CD4-positive, alpha-beta T cell treated with Interleukin-15 for 1 hour (primary cell): ENCODE measurements at places on chromosomes 12 and 14.
A peak's percentile ranks its signal among the peaks of the same experiment; 100 is the strongest.

GRCh38 chr12:108302016-108302402 lies 37.1 kb downstream of the CMKLR1 start:
- DNase-seq, result no peak

GRCh38 chr12:10537721-10538120 lies 32.0 kb downstream of the EIF2S3B start:
- no peak for DNase-seq

DNA sequence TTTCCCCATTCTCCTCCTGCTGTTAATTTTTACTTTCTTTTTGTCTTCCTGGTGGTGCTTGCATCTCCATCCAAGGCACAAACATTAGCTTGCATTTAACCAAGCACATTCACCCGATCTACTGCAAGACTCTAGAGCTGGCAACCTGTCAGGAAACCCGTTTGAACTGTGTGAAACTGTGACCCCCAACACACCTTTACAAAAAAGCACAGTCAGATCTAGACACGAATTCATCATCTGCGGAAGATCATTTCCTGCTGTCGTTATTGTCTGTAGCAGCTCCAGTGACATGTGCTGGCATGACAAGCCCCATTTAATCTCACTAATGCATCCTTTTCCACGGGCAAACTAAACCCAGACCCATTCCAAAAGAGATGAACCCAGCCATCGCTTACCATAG lies 340.5 kb downstream of the VRK1 start:
- DNase-seq, result no peak

DNA sequence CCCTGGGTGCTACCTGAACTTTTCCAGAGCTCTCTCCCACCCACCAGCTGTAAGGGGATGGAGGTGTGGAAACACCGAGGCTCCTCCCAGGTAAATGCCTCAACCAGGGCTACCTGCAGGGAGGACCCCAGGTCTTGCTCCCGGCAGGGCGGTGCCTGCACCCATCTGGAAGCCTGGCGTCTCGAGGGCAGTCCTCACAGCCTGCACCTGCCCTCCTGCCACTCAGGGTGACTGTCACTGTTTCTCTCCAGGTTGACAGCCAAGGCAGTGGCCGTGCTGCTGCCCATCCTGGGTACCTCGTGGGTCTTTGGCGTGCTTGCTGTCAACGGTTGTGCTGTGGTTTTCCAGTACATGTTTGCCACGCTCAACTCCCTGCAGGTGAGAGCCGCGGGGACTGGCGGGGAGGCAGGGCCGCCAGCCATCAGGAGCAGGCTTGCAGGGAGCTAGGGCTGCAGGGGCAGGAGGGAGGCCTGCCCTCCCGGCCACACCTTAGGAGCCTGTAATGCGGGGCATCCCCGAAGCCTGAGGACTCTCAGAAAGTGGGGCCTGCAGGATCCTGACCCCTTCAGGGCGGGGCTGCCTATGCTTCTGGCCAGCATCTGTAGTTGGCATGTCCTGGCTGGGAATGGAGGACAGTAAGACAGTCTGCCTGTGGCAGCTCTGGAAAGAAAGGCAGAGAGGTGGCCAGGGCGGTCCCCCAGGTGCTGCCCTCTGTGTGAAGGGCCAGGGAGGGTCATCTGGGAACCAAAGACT lies 182.3 kb downstream of the ADGRD1 start:
- no peak for DNase-seq

DNA sequence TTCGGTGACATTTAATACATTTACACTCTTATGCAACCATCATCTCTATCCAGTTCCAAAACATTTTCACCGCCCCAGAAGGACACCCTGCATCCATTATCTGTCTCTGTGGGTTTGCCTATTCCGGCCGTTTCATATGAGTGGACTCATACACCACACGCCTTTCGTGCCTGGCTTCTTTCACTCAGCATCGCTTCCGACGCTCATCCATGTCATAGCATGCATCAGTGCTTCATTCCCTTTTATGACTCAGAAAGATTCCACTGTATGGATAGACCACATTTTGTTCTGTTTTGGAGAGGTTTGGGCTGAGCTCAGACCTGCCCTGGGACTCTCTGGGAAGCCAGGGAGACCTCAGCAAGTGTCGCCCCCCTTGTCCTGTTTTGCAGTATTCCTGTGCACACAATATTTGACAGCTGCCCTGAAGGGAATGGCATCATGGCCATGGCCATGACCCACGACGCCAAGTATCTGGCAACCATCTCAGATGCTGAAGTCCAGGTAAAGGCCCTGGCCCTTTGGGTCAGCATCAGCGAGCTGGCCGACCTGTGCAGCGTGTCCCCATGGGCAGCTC lies 23.8 kb downstream of the CFAP251 start:
- DNase-seq, result no peak

- no peak for DNase-seq
These were observed 15.4 kb upstream of the FAR2 start for GRCh38 chr12:29133680-29134079.

GRCh38 chr14:22768947-22769346 lies 2.5 kb downstream of the OXA1L start:
- no peak for DNase-seq

- DNase-seq, result no peak
These were observed 101.2 kb downstream of the PEBP1 start for GRCh38 chr12:118237052-118237665.

DNA sequence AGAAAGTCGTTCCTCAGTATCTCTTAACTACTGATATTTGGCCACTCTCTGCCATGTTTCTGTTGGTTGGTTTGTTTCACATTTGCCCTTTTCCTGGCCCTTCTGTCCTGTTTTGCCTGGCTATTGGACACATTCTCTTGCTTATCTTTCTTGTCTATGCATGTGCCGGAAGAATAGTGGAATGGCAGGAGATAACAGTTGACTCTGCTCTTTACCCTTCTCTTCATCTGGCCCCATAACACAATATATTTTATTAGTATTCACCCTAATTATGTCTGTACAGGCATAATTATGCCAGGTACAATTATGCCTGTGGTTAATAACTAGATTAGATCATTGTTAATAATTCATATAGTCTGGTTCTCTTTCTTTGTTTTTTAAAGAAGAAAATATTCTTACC lies 243.5 kb upstream of the LMO3 start:
- no peak for DNase-seq

- DNase-seq, result no peak
These were observed 196.0 kb downstream of the GALC start for GRCh38 chr14:87797001-87797400.

- DNase-seq, result no peak
These were observed 48.3 kb downstream of the ABCD2 start for GRCh38 chr12:39571351-39571750.

- no peak for DNase-seq
These were observed 30.9 kb upstream of the TDRD9 start for GRCh38 chr14:103897075-103897947.

GRCh38 chr12:5927732-5928516 lies 17.1 kb downstream of the ANO2 start:
- DNase-seq, result no peak

- DNase-seq, result peak; percentile 57
These were observed 848 bp downstream of the CTDSP2 start for GRCh38 chr12:57845478-57846284.

- DNase-seq, result no peak
These were observed 7.6 kb upstream of the OVCH1 start for GRCh38 chr12:29505122-29505521.
